SIG-M5 (cell line): ENCODE measurements at places on chromosomes 7 and 10.

- no peak for DNase-seq
Measured at GRCh38 chr7:150326657-150327268, 3.4 kb upstream of the ACTR3C start.

DNA sequence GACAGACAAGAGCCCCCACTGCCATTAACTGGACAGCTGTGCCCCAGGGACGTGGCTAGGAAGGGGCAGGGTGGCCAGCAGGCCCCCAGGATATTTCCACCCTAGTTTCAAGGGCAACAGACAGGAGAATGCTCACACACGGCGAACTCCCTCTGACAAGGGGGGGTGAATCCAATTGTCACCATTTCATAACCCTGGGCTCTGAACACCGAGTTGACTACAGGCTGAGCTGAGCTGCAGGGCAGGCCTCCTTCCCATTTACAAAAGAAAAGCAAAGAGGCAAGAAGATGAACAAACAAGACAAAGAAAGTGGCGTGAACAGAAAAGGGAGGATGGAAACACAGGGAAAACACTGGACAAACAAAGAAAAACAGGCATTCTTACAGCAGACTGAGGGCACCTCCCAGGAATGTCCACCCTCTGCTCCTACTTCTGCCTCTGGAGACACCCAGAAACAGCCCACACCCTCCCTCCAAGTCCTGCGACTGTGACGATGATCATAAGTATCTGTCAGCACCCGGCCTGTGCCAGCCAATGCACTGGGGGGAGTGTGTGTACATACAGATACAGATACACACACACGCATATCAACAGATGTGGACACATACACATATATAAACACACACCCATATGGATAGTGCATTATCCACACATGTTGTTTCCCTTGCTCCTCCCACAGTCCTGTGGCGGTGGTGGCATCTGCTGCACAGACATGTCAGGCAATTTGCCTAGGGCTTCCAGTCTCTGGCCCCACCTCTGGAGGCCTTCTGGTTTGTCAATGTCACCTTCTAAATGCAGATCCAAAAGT is 66.2 kb downstream of the FAM53B start:
- DNase-seq: no peak

DNA sequence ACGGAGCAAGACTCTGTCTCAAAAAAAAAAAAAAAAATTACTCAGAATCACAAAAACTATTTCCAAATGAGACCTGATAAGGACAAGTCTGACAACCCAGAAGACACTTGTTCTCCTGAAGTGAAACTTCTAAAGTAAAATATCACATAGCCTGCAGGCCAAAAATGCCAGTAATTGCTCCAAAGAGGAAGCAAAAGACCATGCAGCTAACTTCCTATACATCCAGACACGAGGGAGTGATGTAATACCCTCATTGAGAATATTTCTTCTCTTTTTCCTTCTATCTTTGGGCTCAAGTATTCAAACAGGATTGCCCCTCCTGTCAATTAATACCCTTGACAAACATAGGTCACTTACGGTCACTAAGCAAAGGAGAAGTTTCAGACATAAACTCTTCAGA is 31.2 kb downstream of the ARMH3 start:
- DNase-seq: peak; percentile 30

GRCh38 chr10:109450702-109451101 is 472.6 kb downstream of the XPNPEP1 start:
- no peak for DNase-seq

- DNase-seq: no peak
Measured at GRCh38 chr7:55309040-55309991, 55.8 kb upstream of the LANCL2 start.

- no peak for DNase-seq
Measured at GRCh38 chr10:62000037-62000603, 98.6 kb downstream of the ARID5B start.
